ENCODE measurements at places on chromosomes 5 and 9.

- DNase-seq: no peak
These were observed 182.2 kb downstream of the PDE4D start for GRCh38 chr5:59711310-59711709.

- DNase-seq: no peak
These were observed 6.5 kb upstream of the ACSL6 start for GRCh38 chr5:132017738-132018625.

GRCh38 chr9:123583646-123584045 lies 227.6 kb downstream of the CRB2 start:
- no peak for DNase-seq

- no peak for DNase-seq
These were observed 102.1 kb upstream of the CEP78 start for GRCh38 chr9:78133751-78134150.

DNA sequence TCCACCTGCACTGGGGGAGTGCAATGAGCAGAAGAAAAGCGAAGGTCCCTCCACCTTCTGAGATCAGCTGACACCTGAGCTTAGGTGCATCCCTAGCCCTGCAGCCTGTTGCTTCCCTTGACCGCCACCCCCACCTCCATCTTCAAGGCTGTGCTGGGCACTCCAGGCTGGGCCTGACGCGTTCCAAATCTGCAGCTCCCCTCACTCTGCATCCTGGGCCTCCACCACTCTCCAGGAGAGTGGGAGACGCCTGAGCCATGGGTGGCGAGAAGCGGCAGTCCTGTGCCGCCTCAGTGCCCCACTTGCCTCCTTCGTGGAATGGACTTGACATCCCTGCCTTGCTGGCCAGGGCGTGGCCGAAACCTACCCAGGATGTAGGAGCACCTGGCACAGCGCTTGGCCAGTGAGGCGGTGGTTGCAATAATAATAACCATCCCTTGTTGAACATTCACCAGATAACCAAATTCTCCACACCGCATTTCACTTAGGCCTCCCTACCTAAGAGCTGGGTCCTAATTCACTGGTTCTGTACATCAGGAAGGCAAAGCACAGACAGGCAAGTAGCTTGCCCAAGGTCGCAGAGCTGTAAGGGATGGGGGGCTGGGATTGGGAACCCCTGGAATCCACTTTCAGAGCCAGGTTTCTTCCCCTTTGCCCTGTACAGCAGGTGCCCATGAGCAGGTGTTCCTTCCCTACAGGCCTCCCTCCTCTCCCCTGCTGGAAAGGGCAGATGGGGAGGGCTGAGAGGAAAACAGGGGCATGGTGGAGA lies 11.7 kb downstream of the B4GALT7 start:
- DNase-seq: no peak

DNA sequence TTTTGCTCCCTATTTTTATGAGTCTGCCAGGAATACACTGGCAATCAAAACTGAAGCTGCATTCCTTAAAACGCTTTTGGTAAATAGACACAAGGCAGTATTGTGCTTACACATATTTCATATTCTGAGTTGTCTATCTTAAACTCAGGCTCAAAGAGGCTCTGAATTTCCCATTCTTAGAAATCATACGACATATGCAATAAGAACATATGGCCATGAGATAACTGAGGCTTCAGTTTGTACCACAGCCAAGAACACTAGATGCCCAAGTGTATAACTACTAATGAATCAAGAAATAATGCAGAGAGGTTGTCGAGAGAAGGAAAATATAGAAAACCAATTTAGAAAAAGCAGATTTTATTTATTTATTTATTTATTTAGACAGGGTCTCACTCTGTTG lies 357.4 kb downstream of the NDUFS4 start:
- DNase-seq: no peak

GRCh38 chr5:14322437-14323187 lies 179.5 kb downstream of the TRIO start:
- no peak for DNase-seq

- DNase-seq: no peak
These were observed 61.6 kb downstream of the CXXC5 start for GRCh38 chr5:139709582-139710318.

DNA sequence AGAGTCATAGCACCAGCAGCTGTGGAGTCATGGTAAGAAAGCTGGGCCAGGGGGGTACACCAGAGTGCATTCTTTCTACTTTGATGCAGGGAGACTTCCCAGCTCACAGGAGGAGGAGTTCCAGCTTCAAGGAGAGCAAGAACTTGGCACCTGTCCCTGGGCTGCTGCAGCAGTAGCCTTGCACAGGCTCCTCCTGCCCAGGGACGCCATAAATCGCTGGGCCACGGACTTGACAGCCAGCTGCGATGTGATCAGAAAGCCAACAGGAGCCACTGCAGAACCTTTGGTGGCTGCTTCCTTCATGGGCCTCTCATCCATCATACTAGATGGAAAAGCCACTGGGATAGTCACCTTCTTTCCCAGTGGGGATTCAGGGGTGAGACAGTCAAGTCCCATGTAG lies 234.7 kb downstream of the NMUR2 start:
- DNase-seq: no peak

DNA sequence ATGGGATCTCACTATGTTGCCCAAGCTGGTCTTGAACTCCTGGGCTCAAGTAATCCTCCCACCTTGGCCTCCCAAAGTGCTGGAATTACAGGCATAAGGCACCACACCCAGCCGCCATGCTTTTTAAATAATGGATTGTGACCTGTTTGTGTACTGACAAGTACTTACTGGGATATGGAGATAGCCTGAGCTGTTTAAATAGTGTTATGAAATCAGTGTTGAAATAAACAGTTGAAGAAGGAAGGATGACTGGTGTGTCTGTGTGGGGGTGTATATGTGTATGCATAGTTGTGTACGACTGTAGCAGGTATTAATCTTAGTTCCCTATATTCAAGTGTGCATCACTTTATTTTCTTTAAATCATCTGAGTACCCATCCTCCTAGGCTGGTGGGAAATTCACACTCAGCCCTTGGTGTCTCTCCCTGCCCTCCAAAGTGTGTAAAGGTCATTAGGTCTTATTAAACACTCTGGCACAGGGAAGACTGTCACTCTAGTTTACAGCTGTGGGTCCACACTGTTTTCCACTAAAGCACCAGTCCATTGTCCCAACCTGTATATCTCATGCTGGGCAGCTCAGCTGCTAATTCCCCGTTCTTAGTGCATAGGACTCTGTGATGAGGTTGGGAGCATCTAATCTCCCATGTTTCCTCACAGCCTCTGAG lies 91.0 kb downstream of the SNX18 start:
- no peak for DNase-seq

GRCh38 chr9:134980991-134981390 lies 63.3 kb upstream of the FCN1 start:
- no peak for DNase-seq

DNA sequence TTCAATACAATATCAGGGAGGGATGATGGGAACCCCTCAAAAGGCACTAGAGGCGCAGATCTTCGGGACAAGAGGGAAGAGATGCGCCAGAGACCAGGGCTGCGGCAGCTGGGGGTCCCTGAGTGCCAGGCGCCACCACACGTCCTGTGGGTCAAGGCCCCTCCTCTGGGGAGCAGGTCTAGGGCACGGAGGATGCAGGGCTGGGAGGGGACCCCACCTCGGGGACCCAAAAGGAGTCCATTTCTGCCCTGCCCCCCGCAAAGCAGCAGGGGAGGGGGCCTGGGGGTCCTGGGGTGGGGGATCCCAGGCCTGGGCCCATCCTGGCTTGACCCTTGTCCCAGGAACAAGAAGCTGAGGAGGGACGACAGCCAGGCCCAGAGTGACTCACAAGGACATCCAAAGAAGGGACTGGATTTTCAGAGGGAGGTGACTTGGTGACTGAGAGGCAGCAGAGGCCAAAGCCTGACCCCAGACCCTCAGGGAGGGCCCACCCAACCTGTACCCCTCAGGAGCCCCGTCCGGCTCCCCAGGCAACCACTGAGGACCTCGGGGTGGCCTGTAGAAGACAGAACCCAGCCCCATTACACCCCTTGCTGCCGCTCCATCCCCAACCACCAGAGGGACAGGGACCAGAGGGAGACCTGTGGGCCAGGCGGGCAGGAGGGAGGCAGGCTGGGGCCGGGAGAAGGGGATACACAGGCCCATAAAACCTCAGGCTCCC lies 54.2 kb downstream of the LRSAM1 start:
- DNase-seq: no peak

DNA sequence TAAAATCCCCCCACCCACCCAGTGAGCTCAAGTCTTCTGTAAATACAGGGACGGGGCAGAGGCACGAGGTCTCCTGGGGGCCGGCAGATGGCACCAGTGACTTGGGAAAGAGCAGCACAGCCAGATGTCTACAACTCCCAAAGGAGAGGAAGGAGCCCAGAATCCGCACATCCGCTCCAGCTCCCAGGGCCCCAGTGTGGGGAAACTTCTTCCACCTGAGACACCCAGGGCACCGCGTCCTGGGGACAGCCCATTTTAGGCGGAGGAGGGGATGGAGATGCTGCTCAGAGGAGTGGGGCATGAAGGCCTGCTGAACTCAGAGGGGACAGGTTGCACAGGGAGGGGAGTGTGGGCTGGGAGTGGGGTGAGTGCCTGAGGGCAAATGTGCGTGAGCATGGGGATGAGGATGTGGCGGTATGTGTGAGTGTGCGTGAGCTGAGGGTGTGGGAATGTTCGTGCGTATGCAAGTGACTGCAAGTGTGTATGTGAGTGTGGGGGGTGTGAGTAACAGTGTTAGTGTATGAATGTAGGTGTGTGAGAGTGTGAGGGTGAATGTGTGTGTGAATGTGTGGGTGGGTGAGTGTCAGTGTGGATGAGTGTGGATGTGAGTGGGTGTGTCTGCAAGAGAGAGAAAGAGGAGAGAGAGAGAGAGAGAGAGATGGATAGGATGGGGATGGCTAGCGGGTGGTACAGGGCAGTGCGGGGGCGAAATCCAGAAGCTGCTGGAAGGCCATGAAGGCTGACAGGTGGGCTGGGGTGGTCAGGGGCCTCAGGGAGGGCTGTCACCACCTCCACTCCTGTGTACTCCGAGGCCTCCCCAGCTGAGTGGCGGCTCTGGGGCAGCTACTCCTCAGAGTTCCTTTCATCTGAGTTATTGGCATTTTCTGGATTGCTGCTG lies 63.5 kb downstream of the DUSP1 start:
- DNase-seq: no peak

DNA sequence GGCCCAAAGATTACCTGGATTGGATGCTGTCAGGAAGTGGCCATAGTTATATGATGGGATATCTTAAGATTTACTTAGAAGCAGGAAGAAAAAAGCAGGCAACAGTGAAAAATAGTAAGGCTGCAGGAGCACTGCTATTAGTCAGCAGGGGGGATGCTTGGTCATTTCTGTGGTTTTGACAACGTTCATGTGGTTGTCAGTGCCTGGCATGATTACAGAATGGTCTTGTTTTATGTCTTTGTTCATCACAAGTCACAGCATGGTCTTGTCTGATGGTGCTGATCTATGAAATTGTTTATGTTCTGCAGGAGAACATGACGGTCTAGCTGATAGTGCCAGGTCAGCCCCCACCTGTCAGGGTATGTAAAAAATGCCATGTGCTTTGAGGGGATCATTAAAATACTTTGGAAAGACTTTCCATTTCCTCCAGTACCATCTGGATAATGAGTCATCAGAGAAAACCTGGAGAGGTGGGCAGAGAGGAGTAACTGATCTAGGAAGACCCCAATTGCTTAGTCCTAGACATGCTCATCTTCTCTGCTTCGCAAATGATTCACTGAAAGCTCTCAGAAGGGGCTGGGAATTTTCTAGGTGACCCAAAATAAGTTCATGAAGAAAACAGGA lies 48.5 kb downstream of the PLGRKT start:
- DNase-seq: no peak

DNA sequence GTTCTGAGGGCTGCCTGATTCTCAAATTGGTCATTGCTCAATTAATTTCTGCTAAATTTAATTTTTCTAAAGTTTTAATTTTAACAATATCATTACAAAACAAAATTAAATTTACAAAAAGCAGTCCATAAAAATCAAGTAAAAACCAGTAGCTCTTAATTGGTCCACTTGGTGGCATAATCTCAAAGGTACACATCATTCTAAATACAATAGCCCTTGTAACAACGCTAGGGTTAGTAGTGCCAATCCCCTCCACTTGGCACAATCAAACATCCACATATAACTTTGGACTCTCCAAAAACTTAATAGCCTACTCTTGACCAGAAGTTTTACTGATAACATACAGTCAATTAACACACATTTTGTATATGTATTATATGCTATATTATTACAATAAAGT lies 1.9 kb upstream of the NDUFB6 start:
- no peak for DNase-seq

GRCh38 chr5:151708126-151708525 lies 21.4 kb upstream of the SPARC start:
- no peak for DNase-seq

GRCh38 chr9:24961762-24962161 lies 416.1 kb upstream of the IZUMO3 start:
- DNase-seq: no peak

DNA sequence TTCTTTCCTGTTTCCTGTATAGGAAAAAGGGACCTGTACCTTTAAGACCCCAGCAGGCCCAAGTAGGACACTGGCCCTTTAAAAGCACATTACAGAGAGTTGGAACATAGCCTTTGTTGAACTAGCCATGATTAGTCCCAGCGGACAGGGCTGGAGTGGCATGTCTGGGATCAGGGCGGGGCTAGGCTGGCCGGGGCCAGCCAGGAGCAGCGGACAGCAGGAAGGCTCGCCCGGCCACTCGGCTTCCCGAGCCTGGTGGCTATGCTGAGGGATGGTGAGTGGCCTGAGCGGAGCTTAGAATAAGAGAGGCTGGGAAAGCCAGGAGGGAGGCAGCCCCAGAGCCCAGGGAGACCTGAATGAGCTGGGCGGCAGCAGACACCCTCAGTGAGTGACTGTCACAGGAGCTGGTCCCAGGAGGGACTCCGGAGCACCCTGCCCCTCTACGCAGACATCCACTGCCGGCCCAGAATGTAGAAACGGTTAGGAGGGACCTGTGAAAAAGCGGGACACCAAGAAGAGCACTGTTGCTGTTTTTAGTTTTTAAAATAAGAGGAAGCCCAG lies 92.1 kb downstream of the DAB2IP start:
- DNase-seq: no peak

DNA sequence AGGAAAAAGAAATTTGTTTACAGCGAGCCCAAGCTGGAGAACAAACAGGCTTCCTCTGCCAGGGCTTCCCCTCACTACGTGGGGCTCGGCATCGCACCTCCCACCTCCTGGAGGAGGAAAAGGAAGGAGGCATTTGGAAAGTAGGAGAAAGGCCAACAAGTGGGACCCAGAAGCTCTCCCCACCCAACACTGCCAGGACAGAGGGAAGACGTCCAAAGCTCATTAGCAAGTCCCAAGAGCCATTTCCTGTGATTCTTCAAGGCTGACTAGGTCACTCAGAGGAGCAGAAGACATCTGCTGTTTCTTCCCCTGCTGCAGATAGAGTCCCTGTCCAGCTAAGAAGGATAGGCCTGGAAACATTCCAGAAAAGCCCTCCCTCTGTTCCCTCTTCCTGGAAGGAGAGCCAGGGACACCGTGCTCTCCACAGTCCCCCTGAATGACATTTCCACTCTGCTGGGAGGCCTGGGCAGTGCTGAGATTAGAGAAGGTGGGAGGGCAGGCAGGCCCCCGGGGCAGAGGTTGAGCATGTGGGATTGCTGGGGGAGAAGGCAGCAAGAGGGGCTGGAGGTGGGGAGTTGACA lies 57.0 kb upstream of the NEURL1B start:
- no peak for DNase-seq

Data from activated naive CD4-positive, alpha-beta T cell (primary cell).